PC-9 (cell line): ENCODE measurements at places on chromosomes 5 and 9.

DNA sequence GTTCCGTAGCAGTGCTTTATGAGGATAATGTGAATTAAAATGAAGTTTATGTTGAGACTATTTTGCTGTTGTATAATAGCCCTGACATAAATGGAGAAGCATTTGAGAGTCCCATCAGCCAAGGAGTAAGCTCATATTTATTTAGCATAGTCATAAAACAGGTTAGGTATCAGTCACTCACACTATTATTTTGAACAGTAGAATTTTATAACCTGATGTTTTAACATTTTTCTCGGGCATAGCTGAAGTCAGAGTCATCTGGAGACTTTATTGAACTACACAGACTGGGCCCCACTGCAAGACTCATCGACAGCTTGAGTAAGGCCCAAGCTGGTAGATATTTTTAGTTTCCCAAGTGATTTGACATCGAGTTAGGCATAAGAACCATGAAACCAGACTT is 620.3 kb upstream of the WWC1 start:
- DNase-seq: no peak

- DNase-seq: no peak
These were observed 54.8 kb upstream of the NKD2 start for GRCh38 chr5:953535-954449.

DNA sequence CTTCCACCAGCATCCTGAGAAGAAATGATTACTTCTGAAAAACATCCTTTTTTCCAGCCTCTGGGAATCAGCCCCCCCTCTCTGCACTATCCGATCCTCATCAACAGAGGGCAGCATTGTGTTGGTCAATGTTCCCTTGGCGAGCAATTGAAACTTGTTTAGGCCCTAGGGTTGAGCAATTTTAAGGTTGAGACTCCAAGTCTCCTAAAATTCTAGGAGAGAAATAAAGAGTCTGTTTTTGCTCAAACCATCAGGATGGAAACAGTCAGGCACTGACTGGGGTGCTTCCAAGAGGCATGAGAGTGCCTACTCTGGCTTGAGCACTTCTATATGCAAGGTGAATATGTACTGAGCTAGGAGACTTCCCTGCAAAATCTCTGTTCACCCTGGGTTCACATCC is 12.4 kb upstream of the CYFIP2 start:
- DNase-seq: peak; percentile 38

DNA sequence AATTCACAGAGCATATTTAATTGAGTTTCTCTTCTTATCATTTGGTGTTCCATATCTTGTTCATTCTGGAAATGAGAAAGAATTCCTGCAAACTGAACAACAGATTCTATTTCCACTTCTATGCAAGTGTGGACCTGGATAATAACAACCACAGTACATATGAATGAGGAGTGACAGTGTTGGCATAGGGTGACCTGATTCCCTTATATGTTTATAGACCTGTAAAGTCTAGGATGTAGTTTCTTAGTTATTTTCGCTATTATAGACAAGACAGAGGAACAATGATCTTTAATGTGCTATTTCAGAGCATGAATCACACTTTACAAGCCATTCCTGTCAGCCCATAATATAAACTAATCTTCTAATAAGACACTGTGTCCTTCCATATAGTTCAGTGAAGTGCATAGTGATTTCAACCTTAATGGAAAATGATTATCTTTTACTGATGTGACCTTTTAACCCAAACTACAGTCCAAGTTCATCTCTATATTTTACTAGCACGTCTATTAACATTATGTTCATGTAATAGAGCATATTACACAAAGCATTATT is 88.2 kb upstream of the FAM174A start:
- DNase-seq: no peak

GRCh38 chr9:27414220-27414761 is 109.8 kb upstream of the IFNK start:
- DNase-seq: no peak

DNA sequence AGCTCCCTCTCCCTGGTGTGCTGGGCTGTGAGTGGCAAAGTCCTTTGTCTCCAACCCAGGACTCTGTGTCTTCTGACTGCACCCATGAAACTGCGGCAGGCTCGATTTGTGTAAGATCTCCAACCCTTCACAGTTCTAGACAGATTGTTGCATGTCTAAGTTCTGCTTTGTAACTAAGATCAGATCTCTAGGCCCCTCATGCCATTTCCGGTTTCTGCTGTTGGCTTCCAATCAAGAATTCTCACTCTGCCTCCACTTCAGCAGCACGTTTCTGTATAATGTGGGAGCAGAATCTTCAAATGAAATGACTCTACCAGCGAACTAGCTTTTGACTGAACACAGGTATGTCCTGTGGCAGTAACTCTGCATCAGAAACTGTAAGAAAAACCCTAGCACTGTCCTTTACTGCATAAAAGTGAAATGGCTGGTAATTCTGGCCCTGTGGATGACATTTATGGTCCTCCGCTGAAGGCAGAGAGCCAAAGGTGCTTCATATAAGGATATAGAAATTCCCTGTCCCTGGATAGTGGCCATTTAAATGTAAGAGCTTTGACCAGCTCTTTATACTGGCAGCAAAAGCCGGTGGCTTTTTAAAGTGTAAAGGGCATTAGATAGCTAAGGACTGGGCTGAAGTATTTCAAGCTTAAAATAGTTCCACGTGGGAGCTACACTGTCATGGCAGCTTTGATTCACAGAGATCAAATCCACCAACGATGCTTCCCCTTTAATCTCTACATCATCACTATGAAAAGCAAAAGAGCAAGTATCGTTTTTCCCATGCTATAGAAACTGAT is 319.0 kb upstream of the CDH6 start:
- no peak for DNase-seq

DNA sequence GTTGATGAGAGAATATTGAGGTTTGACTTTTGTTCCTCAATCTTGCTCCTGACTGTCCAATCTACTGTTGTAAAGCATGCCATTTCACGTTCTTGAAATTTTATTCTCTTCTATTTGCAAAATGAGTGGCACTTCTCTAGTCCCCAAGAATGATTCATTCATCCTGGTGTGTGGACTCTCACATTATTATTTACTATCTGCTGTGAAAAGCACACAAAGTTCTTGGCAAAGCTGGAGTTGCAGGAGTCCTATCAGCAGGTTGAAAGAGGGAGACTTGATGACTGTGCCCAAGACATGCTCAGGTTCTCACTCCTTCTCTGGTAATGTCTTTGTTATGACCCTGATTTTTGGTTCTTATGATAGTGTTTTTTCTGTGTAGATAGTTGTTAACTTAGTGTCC is 382.6 kb downstream of the DMRTA1 start:
- no peak for DNase-seq

DNA sequence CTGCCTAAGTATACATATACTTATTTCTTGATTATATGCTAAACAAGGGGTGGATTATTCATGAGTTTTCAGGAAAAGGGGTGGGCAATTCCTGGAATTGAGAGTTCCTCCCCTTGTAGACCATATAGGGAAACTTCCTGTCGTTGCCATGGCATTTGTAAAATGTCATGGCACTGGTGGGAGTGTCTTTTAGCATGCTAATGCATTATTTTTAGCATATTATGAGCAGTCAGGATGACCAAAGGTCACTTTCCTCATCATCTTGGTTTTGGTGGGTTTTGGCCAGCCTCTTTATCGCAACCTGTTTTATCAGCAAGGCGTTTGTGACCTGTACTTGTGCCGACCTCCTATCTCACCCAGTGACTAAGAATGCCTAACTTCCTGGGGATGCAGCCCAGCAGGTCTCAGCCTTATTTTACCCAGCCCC is 80.9 kb downstream of the ALDH7A1 start:
- no peak for DNase-seq
